ENCODE measurements at places on chromosomes 13 and 19. TPM values are rescaled to one million over a fixed set of nuclear protein-coding genes. Genes with fewer than 3 reads are reported as not detected.

Gene PSPC1
- total RNA-seq: 39.1 TPM

Gene SHANK1
- not detected for total RNA-seq

Gene PROZ
- total RNA-seq: not detected

Gene SLC1A6
- 0.15 TPM for total RNA-seq

Gene ACTMAP
- 5.5 TPM for total RNA-seq

Gene CC2D1A
- total RNA-seq: 28.0 TPM

All from Panc1 (cell line).